ENCODE measurements at places on chromosomes 1 and 21. TPM values are rescaled to one million over a fixed set of nuclear protein-coding genes. Genes with fewer than 3 reads are reported as not detected.

The EXO1 gene
- not detected for total RNA-seq

The IL6R gene
- total RNA-seq: 59.4 TPM

The AGMAT gene
- total RNA-seq: not detected

The ARTN gene
- 0.81 TPM for total RNA-seq

The SPRR1A gene
- total RNA-seq: not detected

The FOXD2 gene
- total RNA-seq: 0.67 TPM

The CDK18 gene
- 13.7 TPM for total RNA-seq

The OPRD1 gene
- total RNA-seq: 0.13 TPM

The MROH9 gene
- total RNA-seq: not detected

The IGSF8 gene
- total RNA-seq: 19.1 TPM

The MYCL gene
- total RNA-seq: 0.69 TPM

The CACNA1S gene
- not detected for total RNA-seq

The SERPINC1 gene
- not detected for total RNA-seq

The GOLPH3L gene
- 18.5 TPM for total RNA-seq

The CFH gene
- total RNA-seq: 111 TPM

The NSL1 gene
- total RNA-seq: 20.1 TPM

The HPDL gene
- total RNA-seq: 0.40 TPM

The IVL gene
- total RNA-seq: 1.1 TPM

The DYRK1A gene
- 85.1 TPM for total RNA-seq

The MCOLN2 gene
- total RNA-seq: 1.9 TPM

The CLCNKB gene
- 0.40 TPM for total RNA-seq

The DNAJC28 gene
- 1.9 TPM for total RNA-seq

The ESRRG gene
- total RNA-seq: 3.2 TPM

The AGT gene
- total RNA-seq: 16.0 TPM

The CSF3R gene
- 2.7 TPM for total RNA-seq

The TMEM51 gene
- total RNA-seq: 34.7 TPM

The EFNA3 gene
- total RNA-seq: 0.77 TPM

The RHD gene
- not detected for total RNA-seq

The RGS1 gene
- total RNA-seq: 18.0 TPM

The BMP8A gene
- 1.4 TPM for total RNA-seq

The GABRD gene
- total RNA-seq: not detected

The C1orf115 gene
- 28.0 TPM for total RNA-seq

The PADI2 gene
- 0.62 TPM for total RNA-seq

The PRKAA2 gene
- 63.2 TPM for total RNA-seq

The ANKRD34A gene
- total RNA-seq: 0.67 TPM

The COL8A2 gene
- total RNA-seq: 53.2 TPM

The VSIG8 gene
- not detected for total RNA-seq

The UBL4B gene
- total RNA-seq: 0.67 TPM

The MDM4 gene
- total RNA-seq: 74.1 TPM

The TAF5L gene
- 20.5 TPM for total RNA-seq

The MYOC gene
- total RNA-seq: 88.5 TPM

The FCRL1 gene
- not detected for total RNA-seq

The MYBPHL gene
- not detected for total RNA-seq
